Lung (tissue), 17 donors: ENCODE measurements at places on chromosomes 11 and 22.
A peak's percentile ranks its signal among the peaks of the same experiment; 100 is the strongest.

DNA sequence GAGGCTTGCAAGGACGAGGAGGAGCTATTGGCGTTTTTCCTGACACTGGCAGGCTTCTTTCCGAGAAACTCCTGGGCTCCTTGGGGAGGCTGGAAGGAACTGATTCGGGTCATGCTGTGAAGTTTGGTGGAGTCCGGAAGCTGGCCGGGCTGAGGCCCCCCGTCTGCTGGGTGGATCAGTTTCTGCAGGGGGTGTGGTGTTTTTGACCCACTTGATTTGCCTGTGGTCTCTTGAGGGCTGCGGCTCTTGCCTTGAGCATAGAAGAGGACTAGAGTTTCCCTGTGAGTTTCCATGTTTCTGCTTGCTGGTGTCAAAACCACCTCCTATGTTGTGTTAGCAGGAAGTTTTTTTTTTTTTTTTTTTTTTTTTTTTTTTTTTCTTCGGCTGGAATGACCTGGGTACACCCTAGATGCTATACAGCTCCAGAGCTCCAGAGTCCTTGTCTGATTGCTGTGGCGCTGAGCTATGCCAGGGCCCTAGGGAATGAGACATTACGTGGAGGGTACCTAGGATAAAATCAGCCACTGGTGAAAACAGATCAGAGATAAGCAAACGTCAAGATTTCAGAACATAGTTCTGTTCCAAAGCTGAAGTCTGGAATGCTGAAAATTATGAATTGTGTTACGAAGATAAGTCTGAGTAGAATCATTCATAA is 728 bp downstream of the TBC1D22A start:
- DNase-seq: peak; percentile 50

DNA sequence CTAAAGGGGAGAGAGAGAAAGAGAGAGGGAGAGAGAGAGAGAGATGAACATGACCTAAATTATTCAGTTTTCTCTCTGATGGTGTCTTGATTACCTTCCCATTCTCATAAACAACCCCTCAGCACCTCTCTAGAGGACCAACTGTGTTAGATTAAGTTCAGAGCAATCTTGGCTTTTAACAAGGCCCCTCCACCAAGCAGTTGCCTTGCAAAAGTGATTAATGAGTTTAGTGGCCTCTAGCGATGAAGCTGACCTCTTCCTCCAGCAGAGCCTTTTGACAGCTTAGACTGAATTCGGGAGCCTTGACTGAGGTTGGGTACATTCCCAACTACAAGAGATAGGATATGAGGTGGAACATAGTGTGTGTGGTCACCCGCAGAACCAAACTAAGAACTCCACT is 66.1 kb downstream of the ARL14EP start:
- no peak for DNase-seq

DNA sequence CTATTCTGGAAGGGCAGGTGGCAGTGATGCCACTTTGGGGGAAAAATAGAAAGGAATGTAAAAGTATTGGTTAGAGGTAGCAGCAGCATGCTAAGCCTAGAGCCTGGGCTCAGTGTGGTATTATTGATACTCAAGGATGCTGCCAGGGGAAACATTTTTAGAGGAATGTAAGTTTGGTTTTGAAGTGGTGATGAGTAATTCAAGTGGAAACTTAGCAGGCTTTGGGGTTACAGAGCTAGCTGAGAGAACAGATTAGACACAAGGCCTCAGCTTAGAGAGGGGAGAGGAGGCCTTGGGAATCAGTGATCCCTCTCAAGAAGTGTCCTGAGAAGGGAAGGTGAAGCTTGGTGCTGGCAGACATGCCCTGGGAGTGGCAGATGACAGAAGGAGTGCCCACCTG is 32.9 kb upstream of the DDI1 start:
- no peak for DNase-seq

- DNase-seq: no peak
These were observed 676.3 kb upstream of the ANO3 start for GRCh38 chr11:25655636-25656035.

DNA sequence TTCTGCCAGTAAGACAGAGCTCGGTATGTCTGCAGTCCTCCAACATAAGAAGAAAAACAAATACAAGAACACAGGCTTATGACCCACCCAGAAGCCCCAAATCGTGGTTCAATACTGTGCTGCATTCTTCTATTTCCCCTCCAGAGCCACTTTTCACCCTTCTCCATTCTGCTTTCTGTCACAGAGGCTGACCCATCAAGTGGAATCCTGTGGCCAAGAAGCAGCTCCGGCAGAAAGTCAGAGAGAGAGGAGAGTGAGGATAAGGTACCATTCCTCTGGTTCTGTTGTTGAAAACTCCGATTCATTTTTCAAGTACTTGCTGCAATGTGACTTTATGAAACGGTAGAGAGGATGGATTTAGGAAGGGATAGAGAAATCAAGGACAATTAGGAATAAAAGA is 30.4 kb downstream of the PGM2L1 start:
- no peak for DNase-seq

GRCh38 chr22:23533328-23533762 is 46.7 kb downstream of the IGLL1 start:
- peak; percentile 69 for DNase-seq

DNA sequence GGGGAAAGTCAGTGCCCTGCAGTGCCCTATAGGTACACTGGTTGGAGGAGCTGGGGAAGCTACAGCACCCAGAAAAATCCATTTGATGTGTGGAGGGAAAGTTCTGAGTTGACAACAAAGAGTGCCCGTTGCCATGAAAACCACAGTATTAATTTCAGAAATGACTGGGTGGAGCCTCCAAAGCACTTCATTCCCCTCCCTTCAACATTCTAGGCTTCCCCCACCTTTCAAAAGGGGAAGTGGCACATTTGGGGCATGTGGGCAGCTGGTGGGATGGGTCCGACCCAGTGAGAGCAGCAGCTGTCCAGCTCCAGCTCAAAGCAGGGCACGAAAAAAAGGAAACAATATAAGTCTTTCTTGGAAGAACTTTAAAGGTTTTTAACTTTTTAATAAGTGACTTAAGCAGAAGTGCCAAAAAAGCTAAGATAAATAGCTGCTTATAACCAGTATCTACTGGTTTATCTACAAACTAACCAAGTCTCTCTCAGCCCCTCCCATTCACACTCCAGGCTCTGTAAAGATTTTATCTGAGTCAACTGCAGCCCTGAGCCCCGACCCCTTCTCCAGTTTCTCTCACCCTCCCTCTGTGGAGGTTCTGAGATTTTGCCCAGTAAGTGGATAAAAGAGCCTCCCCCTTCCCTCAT is 9.0 kb upstream of the AHNAK start:
- peak; percentile 58 for DNase-seq

- DNase-seq: no peak
These were observed 71.4 kb upstream of the SEZ6L start for GRCh38 chr22:26097840-26098239.

GRCh38 chr11:28834877-28835276 is 726.7 kb downstream of the METTL15 start:
- DNase-seq: no peak

GRCh38 chr22:37435970-37436603 is 8.8 kb upstream of the ELFN2 start:
- DNase-seq: no peak

DNA sequence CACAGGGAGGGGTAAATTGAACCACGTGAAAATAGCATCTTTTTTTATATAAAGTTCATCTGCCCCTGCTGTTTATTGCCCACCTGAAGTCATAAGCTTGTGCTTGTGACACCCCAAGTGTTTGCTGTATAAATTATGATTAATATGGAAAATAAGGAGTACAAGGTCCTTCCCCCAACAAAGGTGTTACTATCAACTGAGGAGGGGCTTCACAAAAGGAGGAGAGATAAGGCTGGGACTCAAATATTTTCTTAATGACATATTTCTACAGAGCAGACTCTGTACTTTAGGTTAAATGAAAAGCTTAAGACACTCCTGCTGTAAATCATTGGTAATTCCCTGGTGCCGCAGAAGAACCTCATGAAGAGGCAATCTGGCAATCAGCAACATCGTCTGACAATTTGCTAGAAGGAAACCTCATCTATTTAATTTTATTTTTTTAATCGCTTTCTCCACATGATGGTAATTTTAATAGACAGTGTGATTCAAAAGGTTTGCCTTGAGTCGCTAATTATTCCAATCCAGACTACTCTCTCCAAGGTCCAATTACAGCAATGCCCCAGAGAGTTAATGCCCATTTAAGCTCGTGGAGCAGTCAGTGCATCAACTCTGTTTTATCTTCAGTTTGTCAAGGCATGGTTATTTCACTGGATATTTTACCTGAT is 1432.4 kb downstream of the FAM181B start:
- DNase-seq: no peak

GRCh38 chr22:32951807-32952153 is 106.4 kb downstream of the SYN3 start:
- peak; percentile 61 for DNase-seq

DNA sequence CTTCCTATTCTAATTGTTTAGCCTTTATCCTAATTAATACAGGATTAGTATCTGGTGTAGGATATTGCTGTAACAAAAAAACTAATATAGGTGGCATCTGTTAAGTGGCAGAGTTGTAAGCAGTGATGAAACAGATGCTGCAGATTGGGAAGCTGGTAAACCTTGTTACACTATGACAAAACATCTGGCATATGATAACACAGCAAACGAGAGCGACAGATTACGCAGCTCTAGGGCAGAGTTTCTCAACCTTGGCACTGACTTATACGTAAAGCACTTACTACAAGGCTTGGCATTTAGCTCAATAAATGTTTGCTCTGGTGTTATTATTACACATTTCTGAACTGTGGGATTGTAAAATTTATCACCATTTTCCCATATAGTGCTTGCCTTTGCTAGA is 137.0 kb downstream of the ATG16L2 start:
- DNase-seq: peak; percentile 58

DNA sequence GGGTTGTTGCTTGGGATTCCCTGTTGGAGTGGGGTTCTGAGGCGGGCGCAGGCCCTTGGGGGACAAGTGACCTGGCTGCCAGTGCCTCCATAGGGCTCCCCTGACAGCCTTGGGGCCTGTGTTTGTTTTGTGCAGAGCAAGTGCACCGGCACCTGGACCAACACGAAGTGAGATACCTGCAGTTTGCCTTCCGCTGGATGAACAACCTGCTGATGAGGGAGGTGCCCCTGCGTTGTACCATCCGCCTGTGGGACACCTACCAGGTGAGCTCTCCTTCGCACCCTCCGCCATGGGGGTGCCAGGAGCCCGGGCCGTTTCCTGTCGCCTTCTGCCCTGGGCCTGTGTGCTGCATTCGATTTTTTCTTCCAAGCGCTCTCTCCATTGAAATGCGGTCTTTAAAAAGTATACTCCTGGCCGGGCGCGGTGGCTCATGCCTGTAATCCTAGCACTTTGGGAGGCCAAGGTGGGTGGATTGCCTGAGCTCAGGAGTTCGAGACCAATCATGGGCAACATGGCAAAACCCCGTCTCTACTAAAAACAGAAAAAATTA is 274.6 kb downstream of the TBC1D22A start:
- no peak for DNase-seq

- no peak for DNase-seq
These were observed 2.0 kb upstream of the B3GAT1 start for GRCh38 chr11:134413826-134414731.

DNA sequence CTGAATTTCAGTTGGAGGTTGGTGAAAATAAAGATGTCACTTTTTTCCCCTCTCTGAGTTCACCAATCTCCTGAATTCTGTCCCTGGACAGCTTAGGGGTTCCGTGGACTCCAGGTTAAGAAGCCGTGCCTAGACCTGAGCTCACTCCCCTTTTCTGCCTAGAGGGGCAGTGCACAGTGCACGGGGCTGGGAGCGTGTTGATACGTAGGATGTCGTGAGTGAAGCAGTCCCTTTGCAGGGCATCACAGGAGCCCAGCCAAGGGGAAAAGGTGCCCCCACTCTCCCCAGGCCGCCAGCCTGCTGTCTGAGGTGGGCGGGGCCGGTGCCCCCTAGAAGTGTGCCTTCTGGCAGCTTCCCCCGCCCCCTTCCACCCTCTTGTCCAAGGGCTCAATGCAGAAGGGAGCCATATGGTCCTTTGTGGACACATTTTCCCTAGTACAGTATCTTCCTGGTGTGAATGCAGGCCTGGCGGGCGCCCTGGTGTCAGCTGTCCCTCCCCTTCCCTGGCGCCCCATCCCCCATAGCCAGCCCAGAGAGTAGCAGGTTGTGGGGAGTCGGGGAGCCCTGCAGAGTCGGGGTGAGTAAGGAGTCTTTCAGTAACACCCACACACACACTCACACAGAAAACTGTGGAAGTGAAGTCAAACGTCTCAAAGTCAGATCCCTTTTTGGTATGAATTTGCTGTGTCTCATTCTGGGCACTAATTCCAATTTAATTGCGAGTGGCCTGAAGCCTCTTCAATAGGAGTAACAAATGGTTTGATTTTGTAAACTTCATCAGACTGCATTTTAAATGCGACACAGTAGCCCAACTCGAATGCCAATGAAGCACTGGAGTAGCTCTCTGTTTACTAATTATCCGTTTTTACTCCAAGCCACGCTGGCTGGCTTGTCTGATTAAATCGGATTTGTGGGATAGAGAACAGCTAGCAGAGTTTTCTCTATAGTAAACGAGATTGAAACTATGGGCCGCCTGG is 67.5 kb upstream of the NNMT start:
- DNase-seq: peak; percentile 55

GRCh38 chr11:34149786-34150185 is 44.4 kb downstream of the NAT10 start:
- no peak for DNase-seq

- DNase-seq: peak; percentile 44
These were observed 21.3 kb downstream of the CBX7 start for GRCh38 chr22:39130892-39131855.

GRCh38 chr11:128496692-128497060 is 90.7 kb downstream of the ETS1 start:
- DNase-seq: no peak

- peak; percentile 40 for DNase-seq
These were observed 24.3 kb upstream of the PICK1 start for GRCh38 chr22:38032681-38033521.

DNA sequence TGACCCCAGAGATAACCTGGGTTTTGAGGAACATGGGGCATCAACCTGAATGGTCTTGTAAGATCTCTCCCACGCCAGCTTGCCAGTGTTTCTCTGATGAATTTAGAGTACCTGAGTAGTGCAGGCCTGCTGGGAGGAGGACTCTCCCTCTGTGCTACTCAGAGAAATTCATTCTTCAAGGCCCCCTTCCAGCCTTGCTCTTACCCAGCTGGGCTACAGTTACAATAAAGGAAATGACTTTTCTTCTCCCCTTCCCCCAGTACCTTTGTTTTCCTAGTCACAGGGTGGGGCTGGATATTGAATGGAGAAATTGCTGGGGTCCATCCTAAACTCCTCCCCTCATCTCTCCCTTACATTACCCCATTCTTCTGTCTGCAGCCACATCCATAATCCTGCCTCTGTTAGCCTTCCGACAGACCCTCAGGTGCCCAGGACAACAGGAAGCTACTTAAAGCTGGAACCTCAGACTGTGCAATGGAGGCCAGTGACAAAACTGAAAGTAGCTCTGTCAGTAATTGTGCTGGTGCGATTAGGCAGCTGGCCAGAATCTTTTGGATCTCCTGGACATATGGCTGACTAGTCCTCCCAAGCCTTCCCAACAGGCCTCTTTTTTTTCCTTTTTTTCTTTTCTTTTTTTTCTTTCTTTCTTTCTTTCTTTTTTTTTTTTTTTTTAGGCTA is 17.4 kb downstream of the LIMK2 start:
- DNase-seq: peak; percentile 78
